Hematopoietic multipotent progenitor cell treated with erythropoietin and hydrocortisone succinate and interleukin-3 and kit ligand, for 17 days (in vitro differentiated cells): ENCODE measurements at places on chromosomes 2 and 18.

- no peak for DNase-seq
These were observed 1.6 kb downstream of the TMEM177 start for GRCh38 chr2:119680457-119681202.

GRCh38 chr2:118954297-118955060 is 12.5 kb downstream of the MARCO start:
- no peak for DNase-seq

DNA sequence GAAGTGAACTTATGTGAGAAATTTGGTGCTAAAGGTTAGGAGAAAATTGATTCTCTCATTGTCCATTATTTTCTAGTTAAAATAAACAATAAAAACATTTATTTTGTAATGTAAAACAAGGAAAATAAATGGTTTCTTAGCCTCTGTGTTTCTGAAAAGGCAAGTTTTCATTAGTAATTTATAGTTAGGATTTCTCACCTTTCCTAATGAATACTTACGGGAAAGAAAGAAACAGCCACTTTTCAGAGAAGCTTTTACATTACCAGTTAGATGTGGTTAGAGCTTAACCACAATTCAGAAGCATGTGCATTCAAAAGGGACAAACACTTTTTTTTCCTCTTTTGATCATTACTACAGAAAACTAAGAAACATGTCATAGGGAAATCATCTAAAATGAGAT is 18.8 kb downstream of the NEMP2 start:
- DNase-seq = no peak

GRCh38 chr18:69725855-69726508 is 221.7 kb downstream of the CD226 start:
- DNase-seq = no peak

DNA sequence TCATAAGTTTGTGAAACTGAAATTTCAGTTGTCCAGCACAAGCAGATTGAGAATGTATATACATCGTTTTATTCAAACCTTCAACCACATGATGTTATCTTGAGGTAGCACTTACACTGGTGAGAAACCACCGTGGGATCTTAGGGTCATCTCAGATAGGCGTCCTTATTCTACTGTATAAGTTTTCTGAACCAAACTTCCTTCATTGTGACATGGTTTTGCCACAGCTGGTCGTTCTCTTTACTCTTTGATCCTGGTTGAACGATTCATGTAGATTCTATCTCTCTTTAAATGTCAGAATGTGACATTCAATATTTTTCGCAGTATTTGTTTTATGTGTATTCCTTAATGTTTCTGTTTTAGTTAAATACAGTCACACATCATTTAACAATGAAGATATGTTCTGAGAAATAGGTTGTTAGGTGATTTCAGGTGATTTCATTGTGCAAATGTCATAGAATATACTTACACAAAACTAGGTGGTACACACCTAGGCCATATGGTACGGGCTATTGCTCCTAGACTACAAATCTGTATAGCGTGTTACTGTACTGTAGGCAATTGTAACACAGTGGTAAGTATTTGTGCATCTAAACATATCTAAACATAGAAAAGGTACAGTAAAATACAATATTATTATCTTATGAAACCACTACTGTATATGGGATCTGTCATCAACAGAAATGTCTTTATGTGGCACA is 17.9 kb upstream of the ARHGAP25 start:
- no peak for DNase-seq

GRCh38 chr18:53850902-53851301 is 373.6 kb downstream of the MBD2 start:
- no peak for DNase-seq

- DNase-seq = no peak
These were observed 221.7 kb downstream of the SLC8A1 start for GRCh38 chr2:40230186-40230585.

- DNase-seq = no peak
These were observed 8.4 kb upstream of the RNF125 start for GRCh38 chr18:32010124-32010721.

- DNase-seq = no peak
These were observed 2.2 kb downstream of the STON1 start for GRCh38 chr2:48532174-48532573.

- DNase-seq = no peak
These were observed 31.9 kb upstream of the TFPI start for GRCh38 chr2:187586011-187586641.

- no peak for DNase-seq
These were observed 21.2 kb downstream of the TGIF1 start for GRCh38 chr18:3471141-3471648.

DNA sequence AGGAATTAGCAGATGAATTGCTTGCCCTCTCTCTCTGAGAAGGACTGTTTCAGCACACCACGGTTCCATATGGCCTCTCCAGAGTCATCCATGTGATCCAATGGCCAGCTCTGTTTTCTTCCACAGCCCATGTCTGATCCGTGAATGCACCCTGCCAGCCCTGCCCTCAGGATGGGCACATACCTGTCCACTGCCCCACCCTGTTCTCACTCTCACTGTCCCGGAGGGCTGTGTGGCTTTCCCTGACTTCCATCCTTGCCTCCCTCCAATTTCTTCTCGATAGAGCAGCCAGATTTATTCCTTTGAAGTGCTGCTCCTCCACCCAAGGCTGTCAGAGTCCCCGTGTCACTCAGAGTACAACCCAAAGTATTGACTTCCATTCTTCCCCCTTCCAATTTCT is 343.1 kb downstream of the TGIF1 start:
- no peak for DNase-seq

- no peak for DNase-seq
These were observed 213.8 kb downstream of the BCL2 start for GRCh38 chr18:63105636-63106316.

DNA sequence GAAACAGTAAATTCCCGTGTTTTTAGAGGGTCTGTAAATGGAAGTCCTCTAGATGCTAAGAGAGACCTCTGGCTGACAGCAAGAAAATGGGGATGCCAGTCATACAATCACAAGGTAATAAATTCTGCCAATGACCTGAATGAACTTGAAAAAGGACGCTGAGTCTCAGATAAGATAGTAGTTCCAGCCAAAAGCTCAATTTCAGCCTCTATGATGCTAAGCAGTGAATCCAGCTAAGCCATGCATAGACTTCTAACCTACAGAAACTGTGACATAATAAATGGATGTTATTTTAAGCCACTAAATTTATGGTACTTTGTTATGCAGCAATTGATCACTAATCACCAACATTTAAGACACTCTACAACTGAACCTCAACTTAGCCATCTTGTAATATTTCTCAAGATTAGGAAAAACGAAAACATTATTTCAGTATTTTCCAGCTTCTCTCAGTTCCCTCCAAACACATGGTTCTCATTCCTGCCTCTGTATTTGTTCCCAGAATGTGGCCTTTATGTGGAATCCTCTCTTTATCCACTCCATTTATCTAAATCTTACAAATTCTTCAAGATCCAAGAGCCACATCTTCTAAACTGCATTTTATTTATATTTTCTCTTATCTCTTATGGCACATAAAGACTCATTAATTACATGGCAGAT is 331.1 kb downstream of the GULP1 start:
- no peak for DNase-seq

GRCh38 chr2:240248721-240249422 is 108.4 kb upstream of the OTOS start:
- DNase-seq = no peak

DNA sequence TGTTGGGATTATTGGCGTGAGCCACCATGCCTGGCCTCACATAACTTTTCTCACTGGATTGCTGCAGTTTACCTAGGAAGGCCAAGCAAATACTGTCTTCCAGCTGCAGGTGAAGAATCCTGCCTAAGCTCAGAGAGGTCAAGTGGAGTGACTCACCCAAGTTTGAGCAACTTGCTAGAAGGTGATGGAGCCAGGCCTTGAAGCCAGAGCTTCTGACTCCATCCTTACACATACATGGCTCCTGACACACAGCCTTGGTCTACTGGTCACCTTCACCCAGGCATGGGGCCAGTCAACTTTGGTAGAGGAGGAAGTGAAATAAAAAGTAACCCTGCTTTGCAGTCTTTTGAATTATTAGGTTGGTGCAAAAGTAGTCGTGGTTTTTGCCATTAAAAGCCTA is 93.5 kb downstream of the VWA3B start:
- DNase-seq = no peak

- DNase-seq = no peak
These were observed 978.4 kb upstream of the KLHL29 start for GRCh38 chr2:22406625-22407024.

GRCh38 chr18:44548291-44549221 is 132.1 kb upstream of the SETBP1 start:
- DNase-seq = no peak

DNA sequence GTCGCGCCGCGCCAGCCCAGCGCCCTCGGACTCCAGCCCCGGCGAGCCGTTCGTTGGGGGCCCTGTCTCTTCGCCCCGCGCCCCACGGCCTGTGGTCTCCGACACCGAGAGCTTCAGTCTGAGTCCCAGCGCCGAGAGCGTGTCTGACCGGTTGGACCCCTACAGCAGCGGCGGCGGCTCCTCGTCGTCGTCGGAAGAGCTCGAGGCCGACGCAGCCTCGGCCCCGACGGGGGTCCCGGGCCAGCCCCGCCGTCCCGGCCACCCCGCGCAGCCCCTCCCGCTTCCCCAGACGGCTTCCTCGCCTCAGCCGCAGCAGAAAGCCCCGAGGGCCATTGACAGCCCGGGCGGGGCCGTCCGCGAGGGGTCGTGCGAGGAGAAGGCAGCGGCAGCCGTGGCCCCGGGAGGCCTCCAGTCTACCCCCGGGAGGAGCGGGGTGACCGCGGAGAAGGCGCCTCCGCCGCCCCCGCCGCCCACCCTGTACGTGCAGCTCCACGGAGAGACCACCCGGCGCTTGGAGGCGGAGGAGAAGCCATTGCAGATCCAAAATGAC is 1.4 kb downstream of the PHLPP1 start:
- DNase-seq = no peak

DNA sequence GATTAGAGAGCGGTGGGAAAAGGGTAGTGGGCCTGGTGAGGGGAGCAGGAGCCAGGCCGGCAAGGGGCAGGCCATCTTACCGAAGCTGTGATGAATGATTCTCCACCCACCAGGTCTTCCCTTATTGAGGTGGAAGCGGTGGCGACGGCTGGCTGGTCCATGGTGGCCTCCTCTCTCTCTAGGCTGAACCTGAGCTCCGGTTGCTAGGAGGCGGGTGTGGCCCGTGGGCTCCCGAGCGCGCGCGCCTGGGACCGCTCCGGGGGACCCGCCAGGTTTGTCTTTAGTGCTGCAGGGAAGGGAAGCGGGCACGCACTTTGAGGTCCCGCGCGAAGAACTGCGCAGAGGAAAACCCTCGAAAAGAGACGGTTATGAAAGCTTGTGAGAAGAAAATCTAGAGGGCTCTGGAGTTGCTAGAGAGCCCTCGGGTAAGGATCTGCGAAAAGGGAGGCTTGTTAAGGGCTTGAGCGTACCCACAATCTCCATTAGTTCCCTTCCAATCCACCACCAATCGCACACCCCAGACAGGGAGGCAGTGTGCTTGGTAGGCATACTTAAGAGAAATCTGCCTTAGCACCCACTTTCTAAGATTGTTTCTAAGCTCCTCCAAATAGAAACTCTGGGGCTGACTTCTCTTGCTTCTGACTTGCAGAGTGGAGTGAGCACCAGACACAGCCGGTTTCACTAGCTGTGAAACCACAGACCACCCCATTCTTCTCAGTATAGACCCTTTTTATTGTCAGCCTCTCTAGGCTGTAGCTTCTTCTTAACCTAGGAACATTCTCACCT is at the start of gene STPG4:
TSS of gene STPG4 (minus strand) at position 218 of the 786 bp plus-strand sequence. CDS start at position 161, 57 bp downstream.
- DNase-seq = no peak

DNA sequence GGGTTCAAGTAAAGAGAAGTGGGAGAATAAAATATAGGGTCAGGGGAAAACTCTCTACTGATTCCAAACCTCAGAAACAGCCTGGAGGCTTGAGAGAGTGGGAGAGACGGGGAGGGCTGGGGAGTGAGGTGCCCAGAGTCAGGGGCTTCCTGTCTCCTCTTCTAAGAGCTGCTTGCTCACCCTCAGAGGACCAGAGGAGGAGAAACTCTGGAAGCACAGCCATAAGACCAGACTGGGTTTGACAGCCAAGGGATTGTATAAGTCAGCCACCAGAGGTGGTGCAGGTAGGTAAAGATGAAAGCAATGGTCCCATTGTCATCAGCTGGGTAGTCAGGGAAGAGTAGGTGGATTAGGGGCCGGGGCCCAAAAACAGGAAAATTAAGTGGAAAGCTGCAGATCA is 259.4 kb downstream of the TNS1 start:
- DNase-seq = no peak

DNA sequence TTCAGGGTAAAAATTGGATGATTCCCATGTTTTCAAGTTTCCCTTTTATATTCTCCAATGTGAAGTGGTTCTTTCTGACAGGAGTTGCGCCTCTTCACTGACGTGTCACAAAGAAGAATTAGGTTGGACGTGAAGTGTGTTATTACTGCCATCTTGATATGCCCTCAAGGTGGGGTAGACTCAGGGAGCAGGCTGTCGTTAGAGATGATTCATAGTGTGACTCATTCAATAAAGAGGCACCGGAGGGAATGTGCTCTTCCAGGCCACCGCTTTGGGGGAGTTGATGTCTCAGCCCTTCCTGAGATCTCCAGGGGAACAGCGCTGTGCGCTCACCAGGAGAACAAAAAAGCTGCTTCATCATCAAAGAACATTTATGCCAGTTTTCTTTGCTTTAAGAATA is 3.6 kb upstream of the DGKD start:
- no peak for DNase-seq

- DNase-seq = no peak
These were observed 29.7 kb downstream of the MEP1B start for GRCh38 chr18:32219431-32220018.

DNA sequence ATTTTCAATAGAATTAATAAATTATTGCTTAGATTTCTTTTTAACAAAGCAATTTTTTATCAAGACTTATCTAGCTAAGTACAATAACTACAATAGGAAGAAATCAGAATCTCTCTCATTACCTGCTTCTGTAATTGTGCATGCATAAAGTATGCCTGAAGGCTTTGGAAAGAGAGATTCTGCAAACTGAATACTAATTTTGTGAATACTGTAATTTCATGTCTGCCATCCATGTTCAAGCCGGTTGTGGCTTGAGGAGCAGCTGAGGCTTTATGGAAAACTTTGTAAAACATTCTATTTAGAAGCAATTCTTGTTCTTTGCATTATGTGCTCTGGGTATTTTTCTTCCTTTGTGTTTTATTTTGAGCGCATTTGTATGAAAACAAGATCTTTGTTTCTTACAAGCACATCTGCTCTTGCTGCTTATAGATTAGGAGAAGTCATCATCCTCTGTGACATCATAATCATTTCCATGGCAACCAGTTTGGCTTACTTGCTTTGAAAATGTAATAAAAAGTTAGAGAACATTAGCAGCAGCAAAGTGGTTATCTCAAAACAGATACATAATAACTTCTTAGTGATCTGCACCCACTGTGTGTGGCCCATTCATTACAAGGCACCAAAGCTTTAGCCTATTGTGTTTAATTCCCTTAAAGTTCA is 16.0 kb upstream of the IKZF2 start:
- DNase-seq = no peak

- no peak for DNase-seq
These were observed 53.5 kb upstream of the ITGB6 start for GRCh38 chr2:160253440-160254188.
